ENCODE measurements at places on chromosomes 12 and 14. TPM values are rescaled to one million over a fixed set of nuclear protein-coding genes. Genes with fewer than 3 reads are reported as not detected.

Gene FOXG1
- not detected for total RNA-seq

Gene RNASE7
- total RNA-seq, result not detected

Gene PTCSC3
- total RNA-seq, result not detected

Gene KCNC2
- total RNA-seq, result not detected

DNA sequence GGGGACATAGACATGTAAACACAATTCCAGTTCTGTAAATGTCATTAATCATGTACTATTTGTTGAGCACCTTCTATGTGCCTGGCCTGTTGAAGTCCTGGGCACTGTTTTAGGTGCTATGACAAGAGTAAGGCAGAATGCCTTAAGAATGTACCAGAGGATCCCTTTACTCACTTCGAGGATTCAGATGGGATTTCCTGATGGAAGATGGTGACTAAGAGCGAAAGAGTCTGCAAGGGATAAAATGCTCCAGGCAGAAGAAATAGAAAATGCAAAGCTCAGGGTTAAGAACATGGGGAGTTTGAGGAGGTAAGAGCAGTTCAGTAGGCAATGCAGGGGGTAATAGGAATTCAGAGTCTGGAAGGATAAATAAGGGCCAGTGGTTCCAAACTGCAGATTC, 671.3 kb upstream of the TBX3 start:
- no peaks in the 10 kb centered on the region for H3K36me3 ChIP-seq
- H3K4me3 ChIP-seq, result no peak overlapping the region

- H3K4me1 ChIP-seq, result peaks cover 21% of the 10 kb centered on the region
- H3K4me3 ChIP-seq, result peak overlapping the region; percentile 78
- no peaks in the 10 kb centered on the region for H3K36me3 ChIP-seq
- H3K27ac ChIP-seq, result no peak overlapping the region
- H3K27me3 ChIP-seq, result peaks cover 62% of the 10 kb centered on the region
Measured at GRCh38 chr12:55708695-55709233, 1.1 kb upstream of the ITGA7 start.

- H3K36me3 ChIP-seq, result peaks cover 59% of the 10 kb centered on the region
- peak overlapping the region; percentile 91 for H3K4me3 ChIP-seq
- no peaks in the 10 kb centered on the region for H3K27me3 ChIP-seq
Measured at GRCh38 chr14:22489957-22490950, 98.8 kb downstream of the DAD1 start.

DNA sequence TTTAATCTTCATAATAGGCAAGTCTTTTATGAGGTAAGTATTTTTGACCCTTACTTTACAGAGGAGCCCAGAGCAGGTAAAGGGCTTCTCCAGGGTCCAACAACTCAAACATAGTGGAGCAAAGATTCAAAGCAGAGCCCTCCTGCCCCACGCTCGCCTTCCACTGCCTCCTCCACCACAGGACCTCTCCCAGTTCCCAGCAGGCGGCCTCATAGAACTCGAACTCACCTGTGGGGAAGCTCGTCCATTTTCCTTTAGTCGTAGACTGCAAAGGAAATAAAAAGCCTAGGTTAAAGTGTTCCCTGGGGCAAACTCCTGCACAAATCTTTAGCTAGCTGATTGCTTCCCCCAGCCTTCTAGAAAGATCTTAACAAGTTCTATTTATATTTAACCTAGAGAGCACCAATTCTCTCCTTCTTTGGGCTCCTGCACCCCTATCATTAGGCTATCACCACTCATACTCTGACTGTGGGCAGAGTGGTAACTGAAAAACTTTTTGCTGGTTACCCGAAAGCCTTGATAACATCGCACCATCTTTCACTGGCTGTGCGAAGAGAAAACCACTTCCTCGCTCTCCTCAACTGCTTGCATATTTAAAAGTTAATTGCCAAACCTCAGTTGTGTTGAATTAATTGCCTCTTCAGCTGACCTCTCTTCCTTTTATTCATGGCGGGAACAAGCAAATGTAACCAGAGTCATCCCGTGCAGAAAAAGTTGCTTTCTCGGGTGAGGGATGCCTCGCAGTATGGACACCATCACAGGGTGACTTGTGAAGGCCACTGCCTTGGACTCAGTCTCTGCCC, 299.6 kb downstream of the DPF3 start:
- peak overlapping the region; percentile 61 for H3K27ac ChIP-seq
- peak; percentile 63 for DNase-seq
- peaks cover 66% of the 10 kb centered on the region for H3K4me1 ChIP-seq
- peaks cover 4% of the 10 kb centered on the region for H3K27me3 ChIP-seq

GRCh38 chr14:76762411-76763095, 1.3 kb downstream of the VASH1 start:
- peaks cover 25% of the 10 kb centered on the region for H3K4me1 ChIP-seq
- no peak for DNase-seq
- H3K36me3 ChIP-seq, result no peaks in the 10 kb centered on the region

- no peak for DNase-seq
- peaks cover 7% of the 10 kb centered on the region for H3K36me3 ChIP-seq
- peaks cover 27% of the 10 kb centered on the region for H3K4me1 ChIP-seq
- no peak overlapping the region for H3K4me3 ChIP-seq
- no peaks in the 10 kb centered on the region for H3K27me3 ChIP-seq
Measured at GRCh38 chr12:121397521-121397920, 2.4 kb upstream of the RNF34 start.

- H3K36me3 ChIP-seq, result no peaks in the 10 kb centered on the region
- no peak overlapping the region for H3K27ac ChIP-seq
- H3K4me3 ChIP-seq, result no peak overlapping the region
- DNase-seq, result no peak
- H3K4me1 ChIP-seq, result no peaks in the 10 kb centered on the region
Measured at GRCh38 chr12:40055776-40056175, 50.1 kb downstream of the SLC2A13 start.

DNA sequence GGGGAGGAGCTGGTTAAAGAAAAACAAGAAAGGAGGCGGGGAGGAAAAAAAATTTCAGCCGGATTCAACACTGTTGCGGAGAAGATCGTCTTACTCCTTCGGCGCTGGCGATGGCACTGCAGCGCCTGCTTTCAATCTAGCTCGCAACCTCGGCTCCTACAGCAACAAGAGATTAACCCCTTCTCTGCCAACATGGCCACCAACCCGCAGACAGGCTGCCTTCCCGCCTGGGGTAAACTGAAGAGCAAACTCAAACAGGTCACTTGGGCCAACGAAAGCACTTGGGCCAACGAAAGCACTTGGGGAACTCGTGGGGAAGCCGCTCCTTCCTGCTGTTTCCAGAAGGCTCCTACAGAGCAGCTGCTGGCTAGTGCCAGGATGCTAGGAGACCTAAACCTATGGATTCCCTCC, 73.7 kb downstream of the CIT start:
- no peaks in the 10 kb centered on the region for H3K4me1 ChIP-seq
- H3K36me3 ChIP-seq, result peaks cover 26% of the 10 kb centered on the region
- DNase-seq, result no peak

GRCh38 chr12:125734137-125734536, 668.9 kb downstream of the AACS start:
- no peak overlapping the region for H3K4me3 ChIP-seq
- no peak overlapping the region for H3K27ac ChIP-seq
- H3K36me3 ChIP-seq, result no peaks in the 10 kb centered on the region
- H3K27me3 ChIP-seq, result no peaks in the 10 kb centered on the region

- peaks cover 7% of the 10 kb centered on the region for H3K4me1 ChIP-seq
- DNase-seq, result no peak
- H3K4me3 ChIP-seq, result no peak overlapping the region
- no peak overlapping the region for H3K27ac ChIP-seq
- H3K36me3 ChIP-seq, result peaks cover 28% of the 10 kb centered on the region
- no peaks in the 10 kb centered on the region for H3K27me3 ChIP-seq
Measured at GRCh38 chr14:72966038-72966437, 39.8 kb downstream of the DCAF4 start.

DNA sequence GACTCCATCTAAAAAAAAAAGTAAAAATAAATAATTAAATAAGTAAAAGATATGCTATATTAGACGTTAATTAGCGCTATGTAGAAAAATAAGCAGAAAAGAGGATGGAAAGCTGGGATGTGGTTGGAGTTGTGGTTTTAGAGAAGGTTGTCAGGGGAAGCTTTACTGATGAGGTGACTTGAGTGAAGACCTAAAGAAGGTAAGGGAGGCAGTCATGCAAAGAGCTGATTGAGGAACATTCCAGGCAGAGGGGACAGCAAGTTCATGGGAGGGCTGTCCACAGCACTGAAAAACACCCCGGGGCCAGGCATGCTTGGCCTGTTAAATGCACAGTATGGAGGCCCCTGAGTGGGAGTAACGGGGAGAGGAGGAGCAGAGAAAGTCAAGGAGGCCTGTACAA, 15.7 kb downstream of the SMAGP start:
- DNase-seq, result no peak
- no peaks in the 10 kb centered on the region for H3K36me3 ChIP-seq
- no peaks in the 10 kb centered on the region for H3K4me1 ChIP-seq
- no peak overlapping the region for H3K4me3 ChIP-seq

DNA sequence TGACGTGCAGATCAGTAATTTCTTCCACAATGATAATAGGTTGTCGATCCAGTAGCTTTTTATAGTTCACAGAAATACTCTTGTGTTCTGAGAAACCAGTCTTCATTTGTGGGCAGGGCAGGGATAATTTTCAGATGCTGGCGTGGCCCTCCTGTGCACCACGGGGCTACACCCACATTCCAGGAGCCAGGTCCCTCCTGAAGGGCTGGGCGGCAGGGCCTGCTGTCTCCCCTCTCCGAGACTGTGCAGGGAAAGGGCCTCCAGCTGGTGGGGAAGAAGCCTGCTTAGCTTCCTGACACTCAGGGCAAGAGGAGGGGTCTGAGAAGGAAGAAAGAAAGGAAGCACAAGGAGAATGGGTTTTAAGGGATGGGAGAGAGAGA, 94.9 kb downstream of the ADGRD1 start:
- no peaks in the 10 kb centered on the region for H3K4me1 ChIP-seq
- no peaks in the 10 kb centered on the region for H3K27me3 ChIP-seq
- H3K4me3 ChIP-seq, result no peak overlapping the region
- DNase-seq, result no peak

DNA sequence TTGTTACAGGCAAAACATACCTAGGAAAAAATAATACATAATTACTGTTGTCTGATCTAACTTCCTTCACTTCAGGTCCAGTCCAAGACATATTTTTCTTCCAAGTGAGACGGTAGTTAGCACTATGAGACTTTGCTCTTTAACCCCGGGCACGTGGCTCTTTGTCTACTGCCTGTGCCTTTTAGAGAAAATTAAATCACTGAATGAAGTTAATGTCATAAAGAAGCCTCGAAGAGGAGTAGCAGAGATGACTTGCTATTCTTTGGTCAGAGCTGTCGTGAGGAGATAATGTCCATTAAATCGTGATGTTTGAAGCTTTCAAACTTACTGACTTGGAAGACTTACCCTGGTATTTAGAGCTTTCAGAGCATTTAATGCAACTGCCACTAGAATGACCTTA, 8.7 kb downstream of the TESPA1 start:
- H3K27me3 ChIP-seq, result no peaks in the 10 kb centered on the region
- H3K36me3 ChIP-seq, result peaks cover 83% of the 10 kb centered on the region
- peak overlapping the region; percentile 60 for H3K4me3 ChIP-seq
- H3K4me1 ChIP-seq, result peaks cover 87% of the 10 kb centered on the region
- DNase-seq, result no peak

DNA sequence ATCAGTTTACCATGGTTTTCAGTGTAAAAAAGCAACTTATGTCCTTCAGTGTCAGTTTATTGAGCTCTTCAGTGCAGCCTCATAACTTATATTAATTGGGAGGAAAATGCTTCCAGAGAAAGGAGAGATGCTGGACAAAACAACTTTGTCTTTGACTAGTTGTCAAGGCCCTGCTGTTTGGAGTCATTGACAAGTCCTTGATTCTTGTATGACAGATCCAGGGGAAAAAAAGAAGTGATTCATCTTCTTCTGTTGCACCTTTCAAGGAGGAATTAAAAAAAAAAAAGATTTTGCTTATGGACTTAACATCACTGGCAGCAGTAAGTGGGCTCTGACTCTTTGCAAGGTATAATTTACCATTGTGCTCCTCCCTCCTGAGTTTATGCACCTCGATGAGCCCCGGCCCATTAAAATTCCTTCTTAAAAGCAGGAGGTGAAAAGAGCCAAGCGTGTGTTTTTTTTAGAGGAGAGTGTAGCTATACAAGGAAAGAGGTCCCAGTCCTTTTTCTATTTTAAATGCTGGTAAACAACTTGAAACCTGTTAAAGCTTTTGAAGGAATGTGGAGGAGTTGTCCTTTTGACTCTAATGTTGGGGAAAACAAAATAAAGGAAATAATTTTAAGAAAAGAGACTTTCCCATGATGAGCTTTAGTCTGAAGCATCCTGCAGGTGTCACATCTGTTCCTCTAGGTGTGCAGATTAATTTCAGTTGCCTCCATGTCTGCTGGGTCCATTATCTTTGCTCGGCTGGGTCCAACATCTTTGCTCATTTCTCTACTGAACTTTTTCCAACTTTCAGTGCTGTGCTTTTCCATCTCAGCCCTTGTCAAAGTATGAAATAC, 431.6 kb downstream of the RAD51B start:
- DNase-seq, result no peak
- no peaks in the 10 kb centered on the region for H3K27me3 ChIP-seq
- H3K4me1 ChIP-seq, result peaks cover 42% of the 10 kb centered on the region
- H3K4me3 ChIP-seq, result no peak overlapping the region

DNA sequence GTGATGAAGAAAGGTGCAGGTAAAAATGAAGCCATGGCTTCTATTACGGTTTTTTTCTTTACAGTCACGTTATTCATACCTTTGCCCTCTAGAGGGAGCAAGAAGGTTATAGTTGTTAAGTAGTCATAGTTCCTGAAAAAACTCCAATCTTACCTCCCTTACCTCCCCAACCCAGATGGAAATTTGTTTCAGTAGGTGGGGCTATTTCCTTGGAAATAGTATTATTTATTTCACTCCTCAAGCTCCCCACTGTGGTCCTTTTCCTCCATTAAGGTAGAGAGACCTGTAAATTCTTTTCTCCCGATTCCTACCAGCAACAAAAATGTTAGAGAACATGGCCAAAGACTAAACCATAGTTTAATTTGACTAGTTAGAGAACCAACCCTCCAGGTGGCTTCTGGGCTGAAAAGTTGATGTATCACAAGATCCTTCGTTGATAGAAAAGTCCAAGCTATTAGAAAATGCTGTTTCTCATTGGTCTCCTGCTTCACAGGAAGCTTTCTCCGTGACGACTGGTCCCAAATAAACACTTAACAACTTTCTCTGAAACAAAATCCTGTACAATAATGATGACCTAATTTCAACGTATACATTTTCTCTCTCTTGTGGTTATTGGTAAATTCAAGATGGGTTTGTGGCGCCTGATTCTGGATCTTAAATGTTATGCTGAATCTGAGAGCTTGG, 43.5 kb downstream of the TMX1 start:
- DNase-seq, result no peak
- no peaks in the 10 kb centered on the region for H3K4me1 ChIP-seq
- H3K27ac ChIP-seq, result no peak overlapping the region
- H3K36me3 ChIP-seq, result peaks cover 1% of the 10 kb centered on the region
- H3K27me3 ChIP-seq, result no peaks in the 10 kb centered on the region
